ENCODE measurements at places on chromosomes 2 and 18.

- no peak for DNase-seq
These were observed 32.9 kb upstream of the SYT4 start for GRCh38 chr18:43310239-43310638.

GRCh38 chr2:173386021-173386737 lies 31.5 kb downstream of the CDCA7 start:
- peak; percentile 36 for DNase-seq

DNA sequence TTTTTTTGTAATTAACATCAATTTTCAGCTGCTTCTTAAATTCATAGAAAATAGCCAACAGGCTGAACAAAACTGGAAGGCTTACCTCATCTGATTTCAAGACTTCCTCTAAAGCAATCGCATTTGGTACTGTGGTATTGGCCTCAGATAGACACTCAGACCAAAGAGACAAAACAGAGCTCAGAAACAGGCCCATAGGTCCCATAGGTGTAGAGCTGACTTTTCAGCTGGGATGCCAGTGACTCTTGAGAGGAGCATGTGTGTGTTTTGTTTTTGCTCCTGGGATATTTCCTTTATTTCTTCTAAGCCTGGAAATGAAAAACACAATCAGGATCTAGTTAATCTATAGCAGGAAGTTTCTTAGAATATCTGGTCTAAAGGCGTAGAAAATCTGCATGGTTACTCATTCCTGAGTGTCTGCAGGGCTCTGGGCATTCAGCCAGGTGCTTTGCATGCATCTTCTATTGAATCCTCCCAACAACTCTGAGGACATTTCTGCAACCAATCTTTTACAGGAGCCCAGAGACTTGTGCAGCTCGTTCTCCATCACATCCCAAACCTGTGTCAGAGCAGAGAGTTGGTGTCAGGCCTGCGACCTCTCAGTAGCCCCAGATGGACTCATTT lies 190.8 kb downstream of the RTP5 start:
- no peak for DNase-seq

DNA sequence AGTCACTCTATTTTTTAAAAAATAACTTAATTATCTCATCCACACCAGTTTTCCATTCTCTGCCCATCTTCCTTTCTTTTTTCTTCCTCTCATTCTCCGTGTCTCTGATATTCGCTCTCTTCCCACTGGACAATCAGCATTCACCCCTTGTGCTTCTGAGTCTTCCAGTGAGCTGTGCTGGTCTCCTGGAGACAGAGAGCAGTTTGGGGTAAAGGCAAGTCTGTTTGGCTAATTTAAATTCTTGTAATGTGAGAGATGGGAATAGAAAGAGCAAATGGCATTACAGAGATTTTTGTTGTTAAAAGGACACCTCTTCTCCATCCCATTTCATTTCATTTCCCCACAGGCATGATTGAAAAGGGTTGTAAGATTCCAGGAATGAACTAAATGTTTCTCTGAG lies 107.5 kb downstream of the DTNA start:
- no peak for DNase-seq

DNA sequence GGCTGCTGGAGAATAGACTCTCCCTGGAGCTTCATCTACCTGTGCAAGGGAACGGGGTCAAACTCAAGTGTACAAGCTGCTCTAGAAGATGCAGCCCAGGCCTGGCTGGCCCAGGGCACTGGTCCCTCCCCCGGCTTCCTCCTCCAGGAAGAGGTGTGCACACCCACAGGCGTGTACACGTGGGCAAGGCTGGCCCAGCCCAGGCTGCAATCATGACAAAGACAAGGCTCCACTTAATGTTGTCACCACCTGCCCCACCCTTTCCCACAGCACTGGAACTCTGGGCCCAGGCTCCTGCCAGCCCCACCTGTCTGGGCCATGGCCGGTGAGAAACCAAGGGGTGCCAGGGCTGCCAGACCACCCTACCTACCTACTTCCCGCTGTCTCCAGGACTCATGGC lies 29.6 kb upstream of the ALPP start:
- DNase-seq: no peak

GRCh38 chr2:218186355-218186766 lies 19.6 kb upstream of the CXCR1 start:
- DNase-seq: peak; percentile 59

Data from nephron progenitor cell (in vitro differentiated cells).